ENCODE measurements at places on chromosomes 6 and 20.

DNA sequence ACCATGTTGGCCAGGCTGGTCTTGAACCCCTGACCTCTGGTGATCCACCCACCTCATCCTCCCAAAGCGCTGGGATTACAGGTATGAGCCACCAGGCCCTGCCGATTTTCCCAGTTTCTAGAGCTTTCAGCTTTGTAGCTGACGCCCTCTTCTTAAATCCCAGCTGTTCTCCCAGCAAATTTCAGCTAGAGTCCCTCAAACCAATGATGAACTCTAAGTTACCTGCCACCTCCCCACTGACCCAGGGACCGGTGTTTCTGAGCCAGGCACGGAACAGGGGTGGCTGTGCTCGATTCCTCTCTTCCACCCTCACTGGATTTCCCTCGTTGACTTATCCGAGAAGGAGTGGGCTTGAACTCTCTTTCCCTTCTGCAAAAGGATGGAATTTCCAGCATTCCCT is 39.1 kb downstream of the SUN5 start:
- DNase-seq: no peak

GRCh38 chr6:96864216-96865054 is 27.2 kb upstream of the GPR63 start:
- DNase-seq: no peak

GRCh38 chr6:105321728-105322127 is 81.2 kb downstream of the PREP start:
- no peak for DNase-seq

GRCh38 chr6:148147463-148147830 is 195.2 kb upstream of the SASH1 start:
- DNase-seq: no peak

DNA sequence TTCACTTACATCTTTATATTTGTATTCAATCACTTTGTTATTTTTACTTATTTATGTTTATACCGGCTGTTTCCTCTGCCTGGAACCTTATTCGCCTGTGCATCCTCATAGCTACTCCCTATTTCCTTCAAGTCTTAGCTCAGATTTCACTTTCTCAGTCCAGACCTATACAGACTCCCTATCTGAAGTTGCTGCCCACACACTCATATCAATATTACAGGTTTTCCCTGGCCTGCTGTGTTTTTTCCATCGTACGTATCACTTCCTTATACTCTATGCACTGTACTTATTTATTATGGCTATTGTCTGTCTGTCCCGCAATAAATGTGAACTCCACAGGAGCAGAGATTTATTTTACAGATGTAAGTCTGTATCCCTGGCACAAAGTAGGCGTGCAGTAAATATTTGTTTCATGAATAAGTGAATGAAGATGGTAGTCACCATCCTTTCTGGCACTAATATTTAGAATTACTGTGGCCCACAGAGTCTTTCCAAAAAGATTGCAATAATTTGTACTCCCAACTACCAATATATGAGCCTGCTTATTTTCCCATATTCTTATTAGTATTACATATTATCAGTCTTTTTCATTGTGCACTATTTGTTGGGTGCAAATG is 64.9 kb downstream of the TNFAIP3 start:
- DNase-seq: no peak

DNA sequence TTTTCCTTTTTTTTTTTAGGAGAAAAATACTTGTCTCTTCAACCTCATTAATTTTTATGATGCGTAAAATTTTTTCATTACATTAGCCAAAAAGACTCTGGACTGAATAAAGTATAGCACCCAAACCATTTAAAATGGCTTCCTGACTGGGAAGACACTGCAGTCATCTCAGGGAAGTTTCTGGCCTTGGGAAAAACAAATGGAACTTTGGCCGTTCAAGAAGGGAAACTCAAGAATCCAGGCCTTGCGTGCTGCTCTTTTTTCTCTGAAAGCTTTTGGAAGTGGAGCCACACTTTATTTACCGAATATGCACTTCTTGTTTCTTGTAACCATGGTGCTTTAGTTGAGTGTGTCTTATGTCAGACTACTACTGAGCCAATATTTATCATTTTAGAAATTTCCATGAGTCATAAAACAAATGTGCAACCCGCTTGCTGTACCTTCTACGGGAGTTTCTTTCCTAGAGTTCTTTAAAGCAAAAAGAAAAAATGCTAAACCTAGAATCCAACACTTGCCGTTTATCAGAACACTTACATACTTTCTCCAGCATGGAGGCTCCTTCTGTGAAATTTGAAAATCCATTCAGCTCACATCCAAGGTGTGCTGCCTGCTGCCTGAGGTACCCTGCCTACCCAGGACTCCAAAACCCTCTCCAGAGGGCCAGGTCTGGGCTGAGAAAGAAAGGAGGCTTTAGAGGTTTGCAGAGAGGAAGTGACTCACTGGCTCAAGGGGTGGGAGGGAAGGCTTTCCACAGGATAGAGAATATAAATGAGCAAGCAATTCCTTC is 11.5 kb upstream of the DSTN start:
- no peak for DNase-seq

DNA sequence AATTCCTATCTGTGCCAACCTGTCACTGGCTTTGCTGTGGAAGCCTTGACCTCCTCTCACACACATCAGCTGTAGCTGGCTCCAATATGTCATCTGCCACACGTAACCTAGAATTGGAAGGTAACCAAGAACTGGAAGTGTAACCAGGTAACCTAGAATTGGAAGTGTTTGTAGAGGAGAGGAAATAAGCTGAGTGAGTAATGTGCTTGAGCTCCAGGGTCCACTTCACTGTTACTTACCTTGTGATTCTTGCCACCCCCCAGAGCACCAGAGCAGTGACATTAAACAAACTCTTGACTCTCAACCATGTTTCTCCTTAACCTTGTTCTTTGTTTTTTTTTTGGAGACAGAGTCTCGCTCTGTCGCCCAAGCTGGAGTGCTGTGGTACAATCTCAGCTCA is 350.5 kb downstream of the NRN1 start:
- no peak for DNase-seq

GRCh38 chr6:5624256-5624655 is 362.9 kb downstream of the FARS2 start:
- no peak for DNase-seq

GRCh38 chr20:50215101-50215690 is 24.6 kb downstream of the CEBPB start:
- no peak for DNase-seq

DNA sequence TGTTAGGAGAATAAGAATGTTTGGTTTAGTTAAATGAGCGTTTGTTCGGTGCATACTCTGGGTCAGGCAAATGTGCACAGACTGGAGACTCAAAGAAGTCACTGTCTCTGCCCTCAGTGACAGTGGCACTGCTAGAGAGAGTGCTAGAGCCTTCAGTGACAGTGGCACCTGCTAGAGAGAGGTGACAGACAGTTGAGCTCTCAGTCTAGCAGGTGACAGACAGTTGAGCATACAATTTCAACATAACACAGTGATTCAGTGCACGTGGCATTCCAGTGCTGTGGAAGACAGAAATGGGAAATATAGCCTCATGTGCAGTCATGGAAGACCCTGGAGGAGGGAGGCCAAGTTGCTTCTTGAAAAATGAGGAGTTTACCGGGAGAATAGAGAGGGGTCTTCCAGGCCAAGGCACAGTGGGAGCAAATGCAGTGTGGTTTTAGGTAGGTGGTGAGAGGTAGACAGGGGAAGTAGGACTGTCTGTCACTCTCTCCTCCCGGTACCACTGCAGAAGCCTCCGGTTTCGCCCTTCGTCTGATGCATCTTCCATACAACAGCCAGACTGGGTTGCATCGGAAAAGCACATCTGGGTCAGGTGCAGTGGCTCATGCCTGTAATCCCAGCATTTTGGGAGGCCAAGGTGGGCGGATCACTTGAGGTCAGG is 107.9 kb upstream of the CLDN20 start:
- no peak for DNase-seq

DNA sequence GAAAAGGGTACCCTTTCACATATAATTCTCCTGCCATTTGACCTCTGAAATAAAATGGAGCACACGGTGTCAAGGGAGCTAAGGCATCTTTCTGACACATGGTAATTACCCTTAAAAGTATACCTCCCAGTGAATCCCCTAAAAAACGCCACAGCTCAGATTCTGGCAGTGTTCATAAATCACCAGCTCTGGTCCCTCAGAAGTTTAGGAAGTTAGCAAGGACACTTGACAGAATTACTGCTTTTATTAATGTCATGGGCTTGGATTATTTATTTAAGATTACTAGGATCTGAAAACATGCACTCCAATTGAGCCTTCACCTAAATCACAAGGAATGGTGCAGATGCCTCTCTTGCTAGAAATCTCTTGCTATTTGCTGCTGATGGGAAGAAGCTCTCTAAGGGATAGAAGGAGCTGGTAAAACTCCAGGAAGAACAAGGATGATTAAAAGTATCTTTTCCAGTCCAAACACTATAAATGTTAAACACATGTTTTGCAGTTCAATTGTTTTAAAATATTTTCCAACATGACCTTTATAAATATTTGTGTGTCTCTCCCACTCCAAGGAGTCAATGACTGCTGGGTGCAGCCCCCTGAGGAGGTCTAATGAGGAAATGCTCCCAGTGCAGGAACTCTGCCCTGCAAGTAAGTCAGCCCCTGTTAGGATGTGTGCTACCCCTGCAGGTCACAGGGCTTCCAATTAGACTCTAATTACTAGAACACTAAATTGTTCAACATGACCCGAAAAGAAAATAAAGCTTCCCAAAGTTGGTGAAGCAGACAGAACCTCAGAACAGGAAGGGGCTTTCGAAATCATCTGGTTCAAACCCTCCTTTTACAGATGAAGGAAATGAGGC is 230.3 kb downstream of the TFAP2A start:
- no peak for DNase-seq

- DNase-seq: peak; percentile 29
These were observed 902 bp downstream of the SAMHD1 start for GRCh38 chr20:36950414-36951197.

DNA sequence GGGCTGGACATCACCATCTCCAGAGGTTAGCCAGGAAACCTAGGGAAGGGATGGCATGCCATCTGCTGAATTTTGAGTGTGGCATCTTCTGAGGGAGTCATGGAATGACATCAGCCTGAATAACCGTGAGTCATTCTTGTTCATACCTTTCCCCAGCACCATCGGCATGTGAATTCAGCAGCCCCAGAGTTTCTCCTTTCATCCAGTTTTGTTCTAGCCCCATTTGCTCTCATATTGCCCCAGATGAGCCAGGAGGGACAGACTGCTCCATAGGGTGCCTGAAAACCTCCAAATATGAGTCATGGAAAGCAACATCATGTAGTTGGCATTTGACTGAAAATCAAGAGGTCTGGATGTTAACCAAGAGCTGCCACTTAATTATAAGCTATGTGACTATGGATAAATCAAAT is 219.2 kb upstream of the SGK1 start:
- DNase-seq: no peak

- DNase-seq: no peak
These were observed 41.3 kb downstream of the SESN1 start for GRCh38 chr6:109053336-109053735.

GRCh38 chr6:99308788-99309187 is 40.7 kb downstream of the FAXC start:
- DNase-seq: no peak

- no peak for DNase-seq
These were observed 174.6 kb downstream of the LMBRD1 start for GRCh38 chr6:69622230-69622629.

DNA sequence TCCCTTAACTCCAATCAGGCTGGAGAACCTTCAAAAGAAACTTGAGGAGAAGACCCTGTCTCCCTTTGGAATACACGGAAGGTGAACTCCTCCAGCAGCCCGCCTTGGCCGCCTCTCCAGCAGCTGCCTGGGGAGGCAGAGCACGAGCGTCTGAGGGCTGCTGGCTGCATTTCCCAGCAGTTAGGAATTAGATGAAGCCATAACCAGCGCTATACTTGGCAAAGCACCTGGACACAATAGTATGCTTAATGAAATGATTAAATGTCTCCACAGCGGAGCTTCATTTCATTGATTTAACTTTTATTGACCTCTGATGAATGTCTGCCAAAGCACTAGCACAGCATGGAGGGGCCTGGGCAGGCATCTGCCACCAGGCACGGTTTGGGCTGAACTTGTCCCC is 73.5 kb downstream of the TMEM242 start:
- DNase-seq: no peak

- DNase-seq: no peak
These were observed 46.0 kb upstream of the SLC22A16 start for GRCh38 chr6:110522427-110522826.

DNA sequence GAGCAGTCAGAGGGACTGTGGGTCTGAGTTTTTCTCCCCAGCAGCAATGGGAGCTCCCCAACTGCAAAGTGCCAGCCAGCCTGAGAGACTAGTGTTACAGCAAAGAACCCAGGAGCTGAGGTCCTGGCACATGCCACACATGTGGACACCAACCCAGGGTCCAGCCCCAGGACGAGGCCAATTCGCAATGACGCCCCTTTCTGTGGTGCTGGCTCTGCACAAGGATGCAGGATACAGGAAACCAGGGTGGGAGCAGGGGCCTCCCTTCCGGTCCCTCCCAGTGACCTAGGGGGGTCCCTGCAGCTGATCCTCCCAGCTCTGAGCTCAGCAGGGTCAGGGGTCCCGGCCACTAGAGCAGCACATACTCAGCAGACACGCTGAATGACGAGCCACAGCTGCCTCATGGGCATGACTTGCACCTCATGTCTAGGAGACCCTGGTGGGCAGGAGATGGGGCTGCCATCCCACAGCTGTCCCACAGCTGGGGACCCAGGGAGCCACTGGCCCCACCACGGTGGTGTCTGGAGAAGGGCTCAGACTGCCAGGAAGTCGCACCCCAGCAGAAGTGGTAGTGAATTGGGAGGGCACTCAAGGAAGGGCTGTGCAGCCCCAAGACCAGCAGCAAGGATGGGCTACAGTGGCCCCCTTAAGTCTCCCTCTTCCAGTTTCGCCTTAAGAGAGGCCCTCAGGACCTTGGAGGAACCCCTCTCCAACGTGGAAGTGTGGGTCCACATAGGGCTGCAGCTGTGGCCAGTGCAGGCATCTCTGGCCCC is 3.6 kb downstream of the ARFRP1 start:
- DNase-seq: no peak

DNA sequence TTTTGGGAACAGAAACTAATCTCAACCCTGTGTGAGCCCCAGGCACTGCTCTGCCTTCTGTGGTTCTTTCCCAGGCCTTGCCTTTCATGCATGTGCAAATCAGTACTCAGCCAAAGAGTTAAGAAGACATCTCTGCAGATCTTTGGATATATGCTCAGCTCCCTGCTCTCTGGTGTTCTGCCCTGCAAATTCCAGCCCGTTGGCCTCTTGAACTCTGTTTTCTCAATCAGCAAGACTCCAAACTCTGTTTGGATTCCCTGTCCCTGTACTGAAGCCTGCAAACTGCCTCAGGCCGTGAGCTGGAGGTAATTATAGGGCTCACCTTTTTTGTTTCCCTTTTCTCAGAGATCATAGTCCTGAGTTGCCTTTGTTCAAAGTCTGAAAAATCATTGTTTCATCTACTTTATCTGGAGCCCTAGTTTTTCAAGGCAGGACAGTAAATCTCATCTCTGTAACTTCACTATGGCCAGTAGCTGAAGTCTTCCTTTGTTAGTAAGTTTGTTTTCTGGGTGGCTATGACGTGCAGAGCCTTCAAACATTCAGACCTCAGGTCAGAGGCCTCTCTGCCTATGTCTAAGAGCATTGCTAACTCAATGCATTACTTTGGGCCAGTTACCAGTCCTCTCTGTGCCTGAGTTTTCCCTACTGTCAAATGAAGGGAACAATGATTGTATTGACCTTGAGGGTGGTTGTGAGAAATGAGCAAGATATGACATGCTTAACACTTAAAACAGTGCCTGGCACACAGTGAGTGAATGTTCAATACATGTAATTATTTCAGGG is 15.9 kb upstream of the MDFI start:
- no peak for DNase-seq

GRCh38 chr20:62576815-62577489 is 65.4 kb upstream of the SLCO4A1 start:
- no peak for DNase-seq

- no peak for DNase-seq
These were observed 346.8 kb upstream of the POU3F2 start for GRCh38 chr6:98487612-98488011.

- DNase-seq: no peak
These were observed 174.5 kb downstream of the COL21A1 start for GRCh38 chr6:56072856-56073255.

All from T-cell (primary cell).